ENCODE measurements at places on chromosomes 2 and 18. TPM values are rescaled to one million over a fixed set of nuclear protein-coding genes. Genes with fewer than 3 reads are reported as not detected.
A peak's percentile ranks its signal among the peaks of the same experiment; 100 is the strongest.

- DNase-seq = no peak
Observed at GRCh38 chr2:80830891-80831290, 526.3 kb upstream of the LRRTM1 start.

GRCh38 chr2:73922681-73923080, 4.0 kb upstream of the DGUOK start:
- peak; percentile 20 for DNase-seq

DNA sequence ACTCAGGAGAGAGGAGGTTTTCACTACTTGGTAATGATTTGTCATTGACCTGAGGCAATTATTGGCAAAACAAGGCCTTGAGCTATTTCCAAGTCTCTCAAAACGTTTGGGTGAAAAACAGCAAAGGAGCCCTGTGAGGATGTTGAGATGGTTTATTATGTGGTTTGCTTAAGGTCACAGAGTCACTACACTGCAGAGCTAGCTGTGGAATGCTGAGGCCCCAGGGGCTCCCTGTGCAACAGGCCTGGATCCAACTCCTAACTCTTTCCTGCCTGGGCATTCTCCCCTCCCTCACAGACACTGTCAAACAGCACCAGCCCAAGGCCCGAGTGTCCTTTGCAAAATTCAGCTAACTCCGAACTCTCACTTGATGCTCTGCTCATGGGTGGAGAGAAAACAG, 754.6 kb upstream of the SOX11 start:
- DNase-seq = no peak

DNA sequence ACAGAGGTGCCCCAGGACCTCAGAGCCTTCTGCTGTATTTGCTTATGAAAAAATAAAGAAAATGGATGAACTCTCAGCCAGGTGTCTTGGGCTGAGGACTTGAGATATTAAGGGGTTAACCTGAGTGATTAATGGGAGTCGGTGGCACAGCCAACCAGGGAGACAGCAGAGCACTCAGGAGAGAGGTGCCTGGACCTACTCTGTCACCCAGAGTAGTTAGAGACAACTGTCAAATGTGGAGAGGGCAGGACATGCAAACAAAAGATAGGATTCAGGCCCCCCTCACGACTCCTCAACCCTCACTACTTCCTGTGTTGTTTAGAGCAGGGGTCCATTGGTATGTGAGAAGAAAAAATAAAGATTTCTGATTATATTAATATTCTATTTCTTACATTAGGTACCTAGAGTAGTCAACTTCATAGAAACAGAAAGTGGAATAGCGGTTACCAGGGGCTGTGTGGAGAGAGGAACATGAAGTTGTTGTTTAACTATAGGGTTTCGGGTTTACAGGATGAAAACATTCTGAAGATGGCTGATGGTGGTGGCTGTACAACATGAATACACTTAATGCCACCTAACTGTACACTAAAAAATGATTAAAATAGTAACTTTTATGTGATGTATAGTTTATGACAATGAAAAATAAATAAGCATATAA, 28.6 kb upstream of the CETN1 start:
- DNase-seq = no peak

Gene DNAJC5G
- total RNA-seq = not detected

Measured in K562 (cell line).